Activated CD4-positive, alpha-beta T cell treated with anti-CD3 and anti-CD28 coated beads, Interleukin-2, amount 10 ng/mL, durations not matched to agents 7 days and 5 days (primary cell): ENCODE measurements at places on chromosomes 16 and 17.

- no peak overlapping the region for H3K27ac ChIP-seq
- H3K36me3 ChIP-seq, result peaks cover 5% of the 10 kb centered on the region
- DNase-seq, result no peak
- H3K4me1 ChIP-seq, result peaks cover 2% of the 10 kb centered on the region
- no peaks in the 10 kb centered on the region for H3K27me3 ChIP-seq
Observed at GRCh38 chr17:13931111-13931526, 138.2 kb upstream of the COX10 start.

DNA sequence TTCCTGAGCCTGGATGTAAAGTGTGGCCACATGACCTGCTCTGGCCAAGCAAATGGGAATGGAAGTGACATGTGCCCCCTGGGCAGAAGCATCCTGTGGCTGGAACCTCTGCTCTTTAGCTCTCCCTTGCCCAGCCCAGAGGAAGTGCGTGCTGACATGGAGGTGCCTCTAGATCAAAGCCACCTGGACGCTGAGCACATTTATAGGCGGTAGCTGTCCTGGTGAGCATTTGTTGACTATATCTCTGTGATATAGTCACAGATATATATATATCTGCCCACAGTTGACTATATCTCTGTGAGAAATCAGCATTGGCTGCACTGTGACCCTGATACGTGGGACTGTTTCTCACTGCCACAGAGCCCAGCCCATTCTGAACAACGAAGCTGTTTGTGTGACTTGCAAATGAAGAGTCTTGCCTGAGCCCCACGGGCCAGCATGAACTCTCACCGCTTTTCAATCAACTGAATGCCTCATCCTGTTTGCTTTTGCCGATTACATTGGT, 118.8 kb downstream of the C16orf95 start:
- H3K27ac ChIP-seq, result no peak overlapping the region
- H3K4me1 ChIP-seq, result no peaks in the 10 kb centered on the region
- H3K36me3 ChIP-seq, result no peaks in the 10 kb centered on the region
- H3K4me3 ChIP-seq, result no peak overlapping the region
- peaks cover 2% of the 10 kb centered on the region for H3K27me3 ChIP-seq

- H3K4me1 ChIP-seq, result peaks cover 3% of the 10 kb centered on the region
- no peak overlapping the region for H3K4me3 ChIP-seq
- DNase-seq, result no peak
- H3K27me3 ChIP-seq, result no peaks in the 10 kb centered on the region
- no peak overlapping the region for H3K27ac ChIP-seq
- peaks cover 15% of the 10 kb centered on the region for H3K36me3 ChIP-seq
Observed at GRCh38 chr16:3141781-3142311, 7.0 kb downstream of the ZNF213 start.

GRCh38 chr17:57068222-57068658, 16.8 kb upstream of the AKAP1 start:
- H3K27ac ChIP-seq, result no peak overlapping the region
- DNase-seq, result no peak
- no peaks in the 10 kb centered on the region for H3K4me1 ChIP-seq
- H3K4me3 ChIP-seq, result no peak overlapping the region
- H3K27me3 ChIP-seq, result peaks cover 11% of the 10 kb centered on the region

DNA sequence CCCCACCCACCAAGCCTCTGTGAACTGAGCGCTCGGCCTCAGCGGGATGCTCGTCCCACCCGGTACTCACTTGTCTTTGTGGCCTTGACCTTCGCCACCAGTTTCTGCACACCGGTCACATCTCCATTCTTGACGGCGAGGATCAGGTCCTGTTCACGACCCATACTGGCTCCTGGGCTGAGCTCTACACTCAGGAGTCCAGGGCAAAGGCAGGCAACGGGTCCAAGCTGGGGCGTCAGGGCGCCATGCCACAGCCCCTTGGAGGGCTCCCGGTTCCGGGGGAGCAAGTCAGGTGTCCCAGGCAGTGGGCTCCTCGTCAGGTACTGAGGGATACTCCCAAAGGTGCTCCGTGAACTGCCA, 1.7 kb downstream of the CASKIN2 start:
- H3K27ac ChIP-seq, result no peak overlapping the region
- peaks cover 7% of the 10 kb centered on the region for H3K36me3 ChIP-seq

DNA sequence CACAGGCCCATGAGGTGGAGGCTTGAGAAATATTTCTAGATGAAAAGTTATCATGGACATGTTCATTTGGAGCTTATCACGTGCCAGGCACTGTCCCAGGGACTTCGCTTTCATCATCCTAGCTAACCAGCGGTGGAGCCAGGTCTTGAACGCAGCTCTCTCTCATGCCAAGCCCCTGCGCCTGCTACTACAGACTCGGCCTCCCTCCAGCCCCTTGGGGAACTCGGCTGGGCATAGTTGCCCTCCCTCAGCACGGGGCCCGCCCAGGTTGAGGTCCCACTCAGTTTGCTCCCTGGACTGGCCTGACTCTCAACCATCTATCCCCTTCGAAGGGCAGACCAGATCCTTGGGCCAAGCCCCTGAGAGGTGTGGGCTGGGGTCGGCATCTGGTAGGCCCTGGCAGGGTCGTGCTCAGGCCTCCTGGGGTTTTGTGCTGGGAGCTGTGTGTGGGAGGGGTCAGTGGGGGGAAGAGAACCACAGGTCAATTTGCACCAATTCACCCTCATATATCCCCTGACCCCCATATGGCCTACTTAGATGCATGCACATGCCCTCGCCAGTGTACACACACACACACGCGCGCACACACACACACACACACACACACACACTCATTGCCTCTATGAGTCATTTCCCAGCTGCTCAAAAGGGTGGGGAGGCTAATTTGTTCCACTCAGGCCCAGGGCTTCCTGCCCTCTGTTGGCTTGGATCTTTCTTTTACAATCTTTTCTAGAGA, 12.1 kb upstream of the SCN4A start:
- H3K4me3 ChIP-seq, result no peak overlapping the region
- H3K4me1 ChIP-seq, result peaks cover 31% of the 10 kb centered on the region
- no peaks in the 10 kb centered on the region for H3K27me3 ChIP-seq
- H3K27ac ChIP-seq, result peak overlapping the region; percentile 85
- H3K36me3 ChIP-seq, result peaks cover 4% of the 10 kb centered on the region

- no peak overlapping the region for H3K27ac ChIP-seq
- no peaks in the 10 kb centered on the region for H3K27me3 ChIP-seq
- peaks cover 15% of the 10 kb centered on the region for H3K4me1 ChIP-seq
Observed at GRCh38 chr17:35676441-35676840, 55.0 kb upstream of the RASL10B start.

DNA sequence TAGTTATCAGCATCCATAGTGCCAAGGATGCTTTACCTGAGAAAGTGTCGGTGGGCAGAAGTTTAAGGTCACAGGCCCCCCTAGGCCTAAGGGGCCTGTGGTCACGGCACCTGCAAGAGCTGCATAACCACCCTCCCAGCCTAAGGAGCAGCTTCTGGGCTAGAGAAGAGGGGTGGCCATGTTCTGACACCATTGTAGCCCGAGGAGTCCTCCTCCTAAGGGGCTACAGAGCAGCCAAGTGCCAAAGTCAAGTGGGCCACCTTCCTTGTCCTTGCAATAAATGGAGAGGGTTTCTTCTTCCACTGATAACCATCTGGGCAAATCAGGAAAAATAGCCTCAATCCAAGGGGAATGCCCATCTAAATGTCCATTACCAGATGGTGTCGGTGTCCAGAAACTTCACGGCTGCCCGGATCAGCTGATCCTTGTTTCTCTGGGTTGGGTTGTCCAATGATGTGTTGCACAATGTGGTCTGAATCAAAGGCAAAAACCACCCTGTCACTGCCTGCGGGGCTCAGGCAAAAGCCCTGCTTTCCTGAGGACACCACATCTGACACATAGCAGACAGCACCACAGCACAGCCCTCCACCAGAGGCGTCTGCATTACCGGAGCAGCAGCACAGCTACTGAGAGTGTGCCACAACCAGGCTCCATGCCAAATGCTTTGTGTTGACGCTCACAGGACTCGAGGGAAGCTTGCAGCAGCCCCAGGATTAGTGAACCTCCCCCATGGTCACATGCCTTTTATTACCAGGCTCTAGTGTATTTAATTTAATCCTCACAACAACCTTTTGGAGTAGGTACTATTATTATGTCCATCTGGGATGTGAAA, 12.8 kb downstream of the ATPAF2 start:
- H3K27ac ChIP-seq, result peak overlapping the region; percentile 25
- H3K36me3 ChIP-seq, result peaks cover 19% of the 10 kb centered on the region
- no peaks in the 10 kb centered on the region for H3K27me3 ChIP-seq
- H3K4me1 ChIP-seq, result peaks cover 19% of the 10 kb centered on the region
- no peak overlapping the region for H3K4me3 ChIP-seq

DNA sequence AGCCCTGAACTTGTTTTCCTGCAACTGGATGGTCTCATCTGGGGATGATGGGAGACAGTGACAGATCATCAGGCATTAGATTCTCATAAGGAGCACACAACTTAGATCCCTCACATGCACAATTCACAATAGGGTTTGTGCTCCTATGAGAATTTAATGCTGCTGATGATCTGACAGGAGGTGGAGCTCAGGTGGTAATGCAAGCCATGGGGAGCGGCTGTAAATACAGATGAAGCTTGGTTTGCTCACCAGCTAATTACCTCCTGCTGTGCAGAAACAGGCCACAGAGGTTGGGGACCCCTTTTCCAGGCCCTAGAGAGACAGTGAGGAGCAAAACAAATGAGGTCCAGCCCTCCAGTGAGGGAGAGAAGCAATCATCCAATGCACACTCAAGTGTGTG, 168.6 kb downstream of the RGS9 start:
- H3K4me1 ChIP-seq, result no peaks in the 10 kb centered on the region
- peaks cover 20% of the 10 kb centered on the region for H3K27me3 ChIP-seq

DNA sequence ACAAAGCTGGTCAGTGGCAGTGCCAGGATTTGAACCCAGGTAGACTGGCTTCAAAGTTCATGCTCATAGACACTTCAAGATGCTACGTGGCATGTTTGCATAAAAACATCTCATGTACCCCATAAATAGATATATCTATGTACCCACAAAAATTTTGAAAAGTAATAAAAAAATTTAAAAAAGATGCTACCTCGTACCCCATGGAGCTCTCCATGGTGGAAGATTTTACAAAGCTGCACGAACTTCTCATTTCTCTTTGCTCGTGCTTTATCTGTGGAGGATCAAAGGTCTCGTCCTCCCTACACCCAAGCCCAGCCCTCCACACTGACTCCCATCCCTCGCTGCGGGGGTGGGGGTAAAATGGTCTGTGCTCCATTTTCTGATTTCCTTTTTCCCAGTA, 135.5 kb downstream of the HAPSTR1 start:
- H3K27ac ChIP-seq, result no peak overlapping the region
- no peaks in the 10 kb centered on the region for H3K4me1 ChIP-seq
- H3K27me3 ChIP-seq, result no peaks in the 10 kb centered on the region
- DNase-seq, result no peak
- H3K36me3 ChIP-seq, result no peaks in the 10 kb centered on the region

GRCh38 chr17:44257815-44258760, 9.8 kb downstream of the SLC4A1 start:
- H3K27me3 ChIP-seq, result no peaks in the 10 kb centered on the region
- no peak overlapping the region for H3K27ac ChIP-seq

DNA sequence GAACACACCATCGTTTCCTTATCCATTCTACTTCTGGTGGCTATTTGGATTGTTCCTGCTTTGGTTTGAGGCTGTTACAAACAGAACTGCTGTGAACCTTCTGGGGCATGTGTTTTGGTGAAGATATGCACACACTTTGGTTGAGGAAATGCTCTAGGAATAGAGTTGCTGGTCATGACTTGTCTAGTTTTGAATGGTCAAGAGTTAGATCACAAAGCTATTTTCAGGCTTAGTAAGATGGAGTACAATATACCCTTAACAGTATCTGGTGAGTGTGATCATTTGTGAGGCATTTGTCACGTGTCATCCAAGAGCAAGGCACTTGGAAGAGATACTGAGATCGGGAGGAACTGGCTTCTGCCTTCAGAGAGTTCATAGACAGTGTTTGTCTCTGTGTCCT, 47.0 kb upstream of the CACNG5 start:
- H3K4me3 ChIP-seq, result no peak overlapping the region
- no peak for DNase-seq
- no peaks in the 10 kb centered on the region for H3K27me3 ChIP-seq
- peaks cover 39% of the 10 kb centered on the region for H3K36me3 ChIP-seq
- peaks cover 10% of the 10 kb centered on the region for H3K4me1 ChIP-seq
- no peak overlapping the region for H3K27ac ChIP-seq

DNA sequence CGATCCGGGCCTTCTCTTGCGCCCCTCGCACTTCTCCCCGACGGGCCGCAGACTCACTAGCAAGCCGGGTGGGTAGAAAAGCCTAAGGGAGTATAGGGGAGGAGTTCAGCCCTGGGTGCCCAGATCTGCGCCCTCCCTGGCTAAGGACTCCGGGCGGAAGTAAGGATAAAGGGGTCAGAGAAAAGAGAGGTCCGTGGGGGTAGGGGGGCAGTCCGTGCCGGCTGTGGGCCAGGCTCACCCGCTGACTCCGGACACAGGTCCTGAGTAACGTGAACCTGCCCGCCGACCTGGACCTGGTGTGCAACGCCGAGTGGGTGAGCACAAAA, 1.8 kb downstream of the NAGS start:
- H3K4me1 ChIP-seq, result peaks cover 32% of the 10 kb centered on the region
- DNase-seq, result no peak
- peak overlapping the region; percentile 62 for H3K27ac ChIP-seq
- H3K36me3 ChIP-seq, result peaks cover 8% of the 10 kb centered on the region
- H3K27me3 ChIP-seq, result peaks cover 42% of the 10 kb centered on the region

DNA sequence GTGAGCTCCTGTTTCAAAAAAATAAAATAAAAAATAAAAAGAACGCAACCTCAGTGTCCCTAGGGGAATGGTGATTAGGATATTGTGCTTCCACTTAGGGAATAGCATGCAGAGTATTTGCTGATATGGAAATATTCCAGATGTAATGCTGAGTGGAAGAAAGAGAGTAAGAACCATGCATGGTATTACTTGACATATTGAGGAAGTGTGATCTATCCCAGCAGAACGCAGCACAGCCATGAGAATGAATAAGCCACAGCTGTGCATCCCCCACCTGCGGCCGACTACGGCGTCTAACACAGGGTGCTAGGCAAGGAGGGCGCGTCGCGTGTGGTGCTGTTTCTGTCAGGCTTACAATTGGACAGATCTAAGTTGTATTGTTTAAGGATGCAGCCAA, 49.5 kb downstream of the FOXK2 start:
- no peak overlapping the region for H3K4me3 ChIP-seq
- no peak overlapping the region for H3K27ac ChIP-seq
- no peaks in the 10 kb centered on the region for H3K27me3 ChIP-seq
- H3K4me1 ChIP-seq, result peaks cover 1% of the 10 kb centered on the region
- peaks cover 24% of the 10 kb centered on the region for H3K36me3 ChIP-seq

DNA sequence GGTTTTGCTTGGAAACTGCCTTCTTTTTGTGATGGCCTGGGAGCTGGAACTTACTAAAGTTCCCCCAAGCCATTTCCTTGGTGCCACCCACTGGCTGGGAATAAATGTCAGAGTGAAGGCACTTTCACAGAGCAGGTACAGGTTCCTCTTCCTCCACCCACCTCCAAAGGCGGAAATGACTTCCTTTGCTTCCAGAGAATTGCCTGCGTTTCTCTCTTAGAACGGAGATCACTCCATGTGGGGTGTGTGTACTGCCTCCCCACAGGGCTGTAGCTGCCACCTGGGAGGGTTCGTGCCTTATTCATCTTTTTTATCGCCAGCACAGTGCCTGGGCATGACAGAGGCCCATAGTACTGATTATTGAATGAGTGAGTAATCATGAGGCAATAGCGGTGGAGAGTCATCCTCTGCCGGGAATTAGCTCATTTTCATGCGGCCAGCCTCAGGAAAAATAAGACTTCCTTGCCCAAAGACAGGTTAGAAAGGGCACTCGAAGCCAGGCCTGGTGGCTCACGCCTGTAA, 32.2 kb upstream of the HAS3 start:
- H3K4me1 ChIP-seq, result no peaks in the 10 kb centered on the region
- no peak overlapping the region for H3K4me3 ChIP-seq
- no peak overlapping the region for H3K27ac ChIP-seq
- no peaks in the 10 kb centered on the region for H3K36me3 ChIP-seq
- no peak for DNase-seq
